RCC 7860 (cell line): ENCODE measurements at places on chromosomes 4 and X.

GRCh38 chrX:75911716-75912115, 126.7 kb upstream of the MAGEE2 start:
- no peak for DNase-seq

DNA sequence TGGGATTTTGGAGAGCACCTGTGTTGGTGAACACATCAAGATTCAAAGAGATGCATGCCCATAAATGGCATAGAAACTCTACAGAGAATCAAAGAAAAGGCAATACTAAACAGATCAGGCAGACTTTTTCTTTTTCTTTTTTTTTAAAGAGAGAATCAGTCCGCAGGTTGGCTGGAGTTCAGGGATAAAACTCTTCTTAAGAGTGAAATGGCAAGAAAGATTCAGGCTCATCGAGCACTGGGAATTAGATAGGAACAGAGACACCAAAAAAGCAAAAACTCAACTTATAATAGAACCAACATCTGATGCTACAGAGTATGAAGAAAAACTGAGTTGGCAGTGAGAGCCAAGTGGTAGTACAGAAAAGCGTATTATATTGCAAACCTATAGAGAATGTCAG, 314.3 kb downstream of the ARHGAP24 start:
- DNase-seq = no peak

- DNase-seq = no peak
Measured at GRCh38 chr4:141659539-141659938, 23.2 kb downstream of the IL15 start.

DNA sequence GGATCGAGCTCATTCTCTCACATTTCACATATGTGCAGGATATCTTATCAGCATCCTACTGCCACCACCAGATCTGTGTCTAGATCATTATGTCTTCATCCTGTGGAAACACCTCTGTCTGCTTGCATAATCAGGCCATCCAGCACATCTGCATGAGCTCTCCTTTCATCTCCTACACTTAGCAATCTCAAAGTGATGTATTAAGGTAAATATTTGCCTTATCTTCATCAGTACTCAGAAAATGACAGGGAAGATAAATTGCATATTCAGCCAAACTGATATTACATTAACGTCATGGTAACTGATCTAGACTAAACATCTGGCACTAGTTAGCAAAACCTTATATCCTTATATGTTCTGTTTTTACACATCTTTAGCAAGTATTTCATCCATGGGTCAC, 207.3 kb upstream of the PABPC4L start:
- no peak for DNase-seq

GRCh38 chrX:134718105-134718965, 60.1 kb upstream of the PLAC1 start:
- DNase-seq = peak; percentile 87

GRCh38 chr4:145930592-145930991, 8.0 kb downstream of the ZNF827 start:
- DNase-seq = no peak

DNA sequence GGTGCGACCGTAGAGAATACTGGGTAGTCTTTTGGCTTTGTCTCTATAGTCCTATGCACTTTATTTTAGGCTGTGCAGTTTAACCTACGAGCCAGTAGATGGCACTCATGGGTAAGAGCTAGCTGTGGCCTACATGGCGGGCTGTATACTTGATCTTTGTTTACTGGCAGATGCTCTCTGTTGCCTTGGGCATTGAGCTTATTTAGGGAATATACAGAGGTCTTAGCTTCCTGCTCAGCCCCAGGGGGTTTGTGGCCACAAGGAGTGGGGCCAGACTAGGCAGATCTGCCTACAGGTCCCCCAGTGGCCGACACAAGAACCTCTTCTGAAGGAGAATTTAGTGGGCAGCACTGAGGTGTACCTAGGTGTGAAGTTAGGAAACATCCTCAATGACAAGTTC, 227.6 kb upstream of the HDX start:
- DNase-seq = no peak

DNA sequence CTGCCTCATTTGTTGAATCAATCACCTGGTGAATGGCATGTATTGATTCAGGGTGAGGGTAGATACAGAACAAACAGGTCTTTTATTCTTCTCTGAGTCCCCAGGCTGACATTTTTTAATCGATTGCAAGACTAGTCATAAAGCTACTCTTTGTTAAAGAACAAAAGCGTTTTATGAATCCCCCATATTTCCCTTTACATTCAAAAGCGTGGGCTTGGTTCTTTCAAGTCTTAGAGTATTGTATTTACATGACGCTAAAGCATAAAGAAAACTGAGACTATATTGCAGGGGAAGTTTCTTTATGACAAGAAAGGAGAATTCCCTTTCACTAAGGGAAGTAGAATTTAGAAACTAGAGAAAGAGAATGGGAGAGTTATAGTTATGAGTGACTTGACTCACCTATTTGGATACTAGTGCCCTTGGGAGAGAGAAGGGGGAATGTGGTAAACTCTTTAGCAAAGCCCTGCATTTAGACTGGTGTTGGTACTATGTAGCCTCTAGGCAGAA, 69.3 kb upstream of the PDE5A start:
- DNase-seq = no peak
